Epithelial cell of esophagus (primary cell): ENCODE measurements at places on chromosomes 7 and 10.
A peak's percentile ranks its signal among the peaks of the same experiment; 100 is the strongest.

DNA sequence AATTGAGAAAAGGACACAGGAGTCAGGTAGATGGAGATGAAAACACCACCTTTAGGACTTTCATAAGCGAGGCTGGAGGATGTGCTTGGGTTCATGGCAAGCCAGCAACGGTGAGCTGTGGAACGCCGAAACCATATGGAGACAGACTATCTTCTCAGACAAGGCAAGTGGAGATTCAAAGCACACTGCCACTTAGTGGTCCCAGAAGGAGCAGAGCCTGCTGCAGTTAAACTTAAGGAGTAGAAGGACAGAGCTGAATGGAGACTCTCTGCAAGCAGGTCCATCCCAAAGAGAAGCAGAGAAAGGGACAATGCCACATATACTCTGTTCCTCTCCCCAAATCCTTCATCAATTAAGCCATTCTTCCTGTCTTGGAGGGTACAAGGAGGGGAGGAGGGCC, 236.3 kb upstream of the HABP2 start:
- DNase-seq, result no peak

DNA sequence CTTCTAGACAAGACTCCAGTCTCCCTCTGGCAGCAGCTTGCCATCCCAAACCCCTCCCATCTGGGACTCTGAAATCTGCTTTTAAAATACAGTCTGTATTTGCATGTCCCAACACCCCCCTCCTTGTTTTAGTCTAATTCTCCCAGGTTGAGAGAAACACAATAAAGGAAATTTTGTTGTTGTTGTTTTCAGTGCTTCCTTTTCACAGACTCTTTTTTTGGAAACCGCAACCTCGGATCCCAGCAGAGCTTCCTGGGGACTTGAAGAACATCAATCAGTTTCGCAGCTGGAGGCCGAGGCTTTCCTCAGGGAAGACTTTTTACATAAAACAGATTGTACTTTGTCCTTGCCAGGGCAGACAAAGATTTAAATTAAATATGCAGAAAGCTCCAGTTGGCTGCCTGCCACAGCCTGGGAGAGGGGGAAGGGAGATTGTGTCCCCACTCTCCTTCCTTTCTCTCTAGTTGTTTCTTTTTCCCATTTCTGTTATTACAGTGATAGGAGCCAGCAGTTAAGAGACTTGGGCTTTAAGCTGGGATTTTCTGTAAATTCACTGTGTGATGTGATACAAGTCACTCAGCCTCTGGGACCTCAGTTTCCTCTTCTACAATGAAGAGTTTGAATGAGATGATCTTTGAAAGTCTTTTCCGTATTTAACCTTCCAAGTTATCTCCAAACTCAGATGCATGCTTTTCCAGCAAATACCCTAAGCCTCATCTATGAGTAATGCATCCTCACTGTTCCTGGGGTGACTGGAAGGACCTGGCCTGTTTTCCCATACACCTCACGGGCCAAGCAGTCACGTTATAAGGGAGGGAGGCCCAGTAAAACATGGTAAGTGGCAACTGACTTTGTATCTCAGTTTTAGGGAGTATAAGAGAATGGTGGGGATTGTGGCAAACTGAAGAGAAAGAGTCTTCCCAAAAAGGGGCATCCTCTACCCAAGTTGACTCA, 192.3 kb downstream of the REEP3 start:
- DNase-seq, result peak; percentile 53

DNA sequence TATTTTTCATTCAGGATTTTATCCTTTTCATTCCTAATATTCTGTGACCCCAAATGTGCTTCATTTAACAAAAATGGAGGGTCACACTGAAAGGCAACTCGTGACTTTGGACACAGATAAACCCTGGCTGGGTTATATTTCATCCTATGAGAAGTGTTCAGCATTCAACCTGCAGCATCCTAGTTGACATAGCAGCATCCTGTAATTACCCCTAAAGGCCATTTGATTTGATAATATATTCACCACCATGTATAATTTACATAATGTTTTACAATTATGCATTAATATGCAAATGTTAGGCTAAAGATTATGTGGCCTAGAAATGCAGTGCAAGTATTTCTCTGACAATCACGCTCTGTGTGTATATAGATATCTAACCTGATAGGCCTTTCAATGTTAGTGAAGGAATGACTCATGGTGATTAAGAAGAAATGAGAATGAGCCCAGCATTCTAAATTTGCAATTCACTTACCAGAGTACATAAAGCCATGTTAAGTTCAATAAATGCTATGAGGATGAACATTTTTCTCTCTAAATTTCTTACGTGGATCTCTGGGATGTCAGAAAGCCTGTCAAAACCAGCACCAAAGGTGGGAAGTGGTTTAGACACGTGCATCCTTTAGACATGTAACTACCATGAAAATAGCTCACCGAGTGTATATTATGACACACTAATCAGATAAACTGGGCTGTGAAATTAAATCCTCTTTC, 337.7 kb upstream of the AOAH start:
- peak; percentile 10 for DNase-seq

DNA sequence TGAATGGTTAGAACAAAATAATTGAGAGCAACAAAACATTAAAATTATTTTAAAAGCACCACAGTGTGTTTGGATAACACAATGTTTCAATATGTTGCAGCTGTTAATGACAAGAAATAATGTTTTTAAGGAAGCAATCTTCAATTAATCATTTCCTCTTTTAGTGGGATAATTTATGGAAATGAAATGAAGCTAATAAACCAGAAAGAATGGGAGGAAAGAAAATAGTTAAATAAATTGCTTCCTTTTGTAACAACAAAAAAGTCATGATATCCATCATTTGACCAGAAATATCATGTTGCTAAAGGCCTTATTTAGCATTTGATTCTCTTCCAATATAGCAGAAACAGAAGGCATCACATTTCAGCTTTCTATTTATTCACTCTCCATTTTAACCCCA, 224.5 kb downstream of the SEMA3A start:
- DNase-seq, result no peak

DNA sequence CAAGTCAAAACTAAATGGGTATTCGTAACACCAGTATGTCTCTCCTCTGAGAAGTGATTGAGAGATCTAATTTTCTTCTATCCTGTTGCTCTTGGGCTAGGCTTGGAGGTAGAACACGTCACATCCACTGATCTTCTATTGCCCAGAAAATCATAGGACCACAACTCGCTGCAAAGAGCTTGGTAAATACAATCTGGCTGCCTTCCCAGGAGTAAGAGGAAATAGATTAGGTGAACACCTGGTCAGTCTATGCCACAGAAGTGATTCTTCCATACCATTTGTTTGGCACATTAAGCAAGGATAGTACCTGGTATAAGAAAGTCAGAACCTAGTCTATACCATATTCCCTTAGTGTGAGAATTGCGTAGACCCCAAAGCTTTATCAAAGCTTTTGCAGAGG, 129.3 kb upstream of the PHYHIPL start:
- DNase-seq, result no peak

DNA sequence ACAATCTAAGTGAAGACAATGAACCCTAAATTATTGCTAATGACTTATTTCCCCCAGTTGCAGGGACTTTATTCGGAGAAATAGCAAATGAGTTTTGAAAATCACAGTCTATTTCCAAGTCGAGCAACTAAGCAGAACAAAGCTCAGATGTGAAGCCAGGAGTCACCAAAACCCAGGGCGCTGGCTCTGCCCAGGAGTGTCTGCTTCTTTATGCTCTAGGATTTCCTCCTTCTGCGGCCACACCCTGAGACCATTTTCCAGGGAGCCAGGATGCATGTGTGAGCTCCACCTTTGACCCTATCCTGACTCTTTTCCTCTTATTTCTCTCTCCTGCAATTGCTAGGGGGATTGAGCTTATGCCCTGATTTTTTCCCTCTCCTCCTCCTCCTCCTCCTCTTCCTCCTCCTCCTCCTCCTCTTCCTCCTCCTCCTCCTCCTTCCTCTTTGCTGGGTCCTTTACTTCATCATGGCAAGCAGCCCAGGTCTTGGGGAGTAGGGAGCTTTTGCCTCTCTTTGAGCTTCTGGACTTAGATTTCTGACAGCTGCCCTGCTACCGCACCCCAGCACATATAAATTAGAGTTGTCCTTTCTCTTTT, 234.4 kb downstream of the ARL4A start:
- no peak for DNase-seq

GRCh38 chr7:149454750-149455149, 6.1 kb downstream of the ZNF777 start:
- DNase-seq, result no peak

- DNase-seq, result no peak
Observed at GRCh38 chr10:110686047-110686446, 41.9 kb downstream of the RBM20 start.

GRCh38 chr7:76278540-76278939, 23.9 kb upstream of the HSPB1 start:
- no peak for DNase-seq

DNA sequence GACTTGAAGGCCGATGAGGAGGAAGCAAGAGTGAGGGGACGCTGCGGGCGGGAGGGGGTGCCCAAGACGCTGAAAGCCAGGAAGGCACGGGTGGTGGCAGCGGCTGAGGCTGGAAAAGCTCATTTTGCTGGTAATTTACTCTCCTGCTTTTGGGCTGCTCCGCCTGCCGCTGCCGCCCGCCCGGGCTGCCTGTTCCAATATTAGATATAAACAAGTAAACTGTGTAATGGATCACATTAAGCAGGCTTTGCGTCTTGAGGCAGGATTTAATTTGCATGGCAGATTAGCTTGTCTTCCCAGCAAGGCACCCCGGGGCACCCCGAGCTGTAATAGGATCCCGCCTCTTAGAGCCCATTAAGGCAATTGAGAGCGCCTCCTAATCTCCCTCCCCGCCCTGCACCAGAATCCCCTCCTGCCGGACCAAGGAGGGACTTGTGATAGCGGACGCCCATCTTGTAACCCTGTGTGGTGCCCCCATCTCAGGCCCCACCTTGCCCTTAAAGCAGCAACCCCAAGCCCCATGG, 46.1 kb upstream of the SLF2 start:
- no peak for DNase-seq

- peak; percentile 82 for DNase-seq
Observed at GRCh38 chr7:76356823-76357222, 2.0 kb downstream of the YWHAG start.

DNA sequence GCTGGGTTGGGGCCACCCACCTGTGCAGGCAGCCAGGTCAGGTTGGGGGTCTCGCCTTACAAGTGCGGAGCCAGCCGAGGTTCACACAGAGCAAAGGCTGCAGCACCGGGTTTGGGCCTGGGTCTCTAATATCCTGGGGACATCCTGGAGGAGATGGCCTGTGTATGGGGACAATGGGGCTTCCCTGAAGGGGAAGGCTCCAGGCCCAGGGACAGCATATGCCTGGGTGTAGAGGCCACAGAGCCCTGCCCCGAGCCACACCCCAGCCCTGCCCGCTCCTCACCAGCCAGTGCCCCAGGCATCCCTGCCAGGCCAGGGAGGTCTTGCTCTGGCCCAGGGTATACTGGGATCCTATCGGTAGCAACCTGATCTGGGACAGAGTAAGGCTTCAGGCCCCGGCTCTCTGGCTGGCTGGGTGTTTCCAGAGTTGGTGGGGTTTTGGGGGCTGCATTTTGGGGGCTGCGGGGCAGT, 9.1 kb downstream of the TTYH3 start:
- DNase-seq, result no peak

- peak; percentile 28 for DNase-seq
Observed at GRCh38 chr7:155219947-155220769, 77.5 kb upstream of the INSIG1 start.

DNA sequence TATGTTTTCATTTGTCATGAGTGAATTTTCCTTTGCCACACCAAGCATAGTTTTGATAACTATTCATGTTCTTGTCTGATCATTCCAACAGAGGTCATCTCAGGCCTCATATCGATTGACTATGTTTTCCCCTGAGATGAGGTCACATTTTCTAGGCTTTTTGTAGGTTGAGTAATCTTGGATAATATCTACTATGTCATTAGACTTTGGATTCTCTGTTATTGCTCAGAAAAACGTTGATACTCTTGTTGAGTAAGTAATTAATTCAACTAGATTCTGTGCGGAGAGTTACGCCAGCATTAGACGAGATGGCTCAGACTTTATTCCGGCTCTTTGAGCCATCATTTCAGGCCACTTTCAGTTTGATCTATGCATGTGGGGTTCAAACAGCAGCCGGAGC, 57.7 kb downstream of the KLF6 start:
- DNase-seq, result no peak

DNA sequence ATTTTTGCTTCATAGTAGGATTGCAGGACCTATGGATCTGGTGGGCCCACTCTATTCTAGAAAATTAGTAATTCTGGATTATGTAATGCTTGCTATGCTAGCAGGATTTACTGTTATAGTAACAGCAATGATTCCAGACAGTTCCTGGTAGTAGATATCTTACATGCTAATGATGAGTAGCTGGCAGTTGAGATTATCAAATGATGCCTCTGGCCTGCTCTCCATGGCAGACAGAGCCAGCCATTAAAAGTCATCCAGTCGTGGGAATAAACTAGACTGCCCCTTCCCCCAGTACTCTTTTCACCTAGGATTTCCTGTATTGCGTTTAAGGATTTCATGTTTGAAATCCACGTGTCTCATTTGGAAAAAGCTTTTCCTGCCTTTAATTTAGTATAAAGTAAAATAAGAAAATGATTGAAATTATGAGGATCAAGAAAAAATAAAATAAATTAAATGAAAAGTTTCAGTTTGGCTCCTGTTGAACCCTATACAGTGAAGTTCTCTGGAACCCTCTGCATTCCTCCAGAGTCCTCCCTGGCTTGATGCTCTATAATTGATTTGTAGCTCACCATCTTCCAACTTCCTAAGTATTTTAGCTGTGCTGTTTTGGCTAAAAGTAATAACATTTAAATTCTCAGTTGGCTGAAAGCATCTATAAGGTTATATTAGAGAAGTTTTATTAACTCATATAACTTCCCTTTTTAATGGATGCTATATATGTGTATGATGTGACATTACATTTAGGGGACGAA, 14.6 kb downstream of the UMAD1 start:
- DNase-seq, result no peak

GRCh38 chr10:71828702-71829101, 22.3 kb downstream of the PSAP start:
- DNase-seq, result no peak

DNA sequence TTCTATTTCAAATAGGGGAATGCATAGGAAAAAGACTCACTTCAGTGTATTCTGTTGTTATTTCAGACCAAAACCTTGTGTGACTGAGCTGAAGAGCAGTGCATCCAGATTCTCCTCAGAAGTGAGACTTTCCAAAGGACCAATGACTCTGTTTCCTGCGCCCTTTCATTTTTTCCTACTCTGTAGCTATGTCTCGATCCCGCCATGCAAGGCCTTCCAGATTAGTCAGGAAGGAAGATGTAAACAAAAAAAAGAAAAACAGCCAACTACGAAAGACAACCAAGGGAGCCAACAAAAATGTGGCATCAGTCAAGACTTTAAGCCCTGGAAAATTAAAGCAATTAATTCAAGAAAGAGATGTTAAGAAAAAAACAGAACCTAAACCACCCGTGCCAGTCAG, 12.0 kb downstream of the TET1 start:
- DNase-seq, result no peak

GRCh38 chr10:120538091-120538490, 81.1 kb downstream of the PLPP4 start:
- DNase-seq, result no peak

DNA sequence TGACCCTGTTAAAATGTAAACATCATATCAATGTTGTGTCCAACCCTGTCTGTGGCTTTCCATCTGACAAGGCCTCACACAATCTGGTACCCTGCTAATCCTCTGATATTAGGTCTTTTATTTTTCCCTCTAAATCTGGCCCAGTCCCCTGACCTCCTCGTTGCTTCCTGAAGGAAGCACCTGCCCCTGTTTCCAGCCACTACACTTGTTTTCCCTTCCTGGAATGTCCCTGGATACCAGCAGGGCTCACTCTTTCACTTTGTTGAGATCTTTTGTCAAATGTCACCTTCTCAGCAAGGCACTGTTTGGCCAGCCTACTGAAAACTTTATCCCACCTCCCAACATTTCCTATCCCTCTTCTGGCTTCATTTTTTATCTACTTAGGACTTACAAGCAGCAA, 2.1 kb downstream of the SAMD9L start:
- no peak for DNase-seq
